ENCODE measurements at places on chromosomes 2 and 18.

- DNase-seq, result peak; percentile 74
Measured at GRCh38 chr2:144512891-144513351, 7.0 kb downstream of the ZEB2 start.

DNA sequence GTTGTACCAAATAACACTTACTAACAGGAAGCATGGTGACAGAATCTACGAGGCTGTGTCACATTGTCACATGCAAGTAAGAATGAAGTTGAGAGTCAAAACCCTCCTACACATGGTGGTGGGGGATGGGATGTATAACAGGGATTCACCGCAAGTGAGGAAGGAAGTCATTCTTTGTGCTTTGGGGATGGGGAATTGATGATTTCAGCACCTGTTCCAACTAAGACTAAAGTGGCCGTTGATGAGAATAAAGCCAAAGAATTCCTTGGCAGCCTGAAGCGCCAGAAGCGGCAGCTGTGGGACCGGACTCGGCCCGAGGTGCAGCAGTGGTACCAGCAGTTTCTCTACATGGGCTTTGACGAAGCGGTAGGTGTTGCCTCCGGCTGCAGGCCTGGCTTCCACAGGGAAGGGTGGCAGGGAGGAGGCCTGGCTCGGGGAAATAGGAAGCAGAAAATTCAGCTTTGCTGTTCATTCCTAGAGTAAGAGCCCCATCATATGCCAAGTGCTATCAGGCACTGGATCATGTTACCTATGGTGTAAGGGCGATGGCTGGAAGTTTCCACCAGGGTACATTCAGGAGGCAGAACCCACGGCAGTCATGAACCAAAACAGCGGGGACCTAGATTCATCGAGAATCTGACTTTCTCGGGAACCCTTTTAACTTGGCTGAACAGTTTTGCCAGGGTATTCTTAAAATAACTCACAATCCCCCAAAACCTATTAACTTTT is 120.3 kb downstream of the UXS1 start:
- no peak for DNase-seq

GRCh38 chr18:70107091-70107490 is 98.4 kb downstream of the RTTN start:
- DNase-seq, result peak; percentile 27

DNA sequence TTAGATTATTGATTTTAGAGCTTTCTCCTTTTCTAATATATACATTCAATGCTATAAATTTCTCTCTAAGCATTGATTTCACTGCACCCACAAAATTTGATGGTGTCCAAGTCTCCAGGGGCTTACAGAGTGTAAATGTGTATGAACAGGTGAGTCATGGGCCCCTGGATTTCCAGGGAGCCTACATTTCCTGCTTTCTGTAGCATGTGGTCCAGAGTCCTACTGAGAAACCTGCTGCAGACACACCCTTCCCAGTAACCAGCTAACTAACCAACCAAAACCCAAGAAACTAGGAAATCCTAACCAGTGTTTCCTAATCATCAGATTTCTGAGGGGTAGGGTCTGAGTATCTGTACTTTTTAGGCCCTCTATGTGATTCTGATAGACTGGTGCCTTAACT is 39.5 kb upstream of the TANC1 start:
- no peak for DNase-seq

DNA sequence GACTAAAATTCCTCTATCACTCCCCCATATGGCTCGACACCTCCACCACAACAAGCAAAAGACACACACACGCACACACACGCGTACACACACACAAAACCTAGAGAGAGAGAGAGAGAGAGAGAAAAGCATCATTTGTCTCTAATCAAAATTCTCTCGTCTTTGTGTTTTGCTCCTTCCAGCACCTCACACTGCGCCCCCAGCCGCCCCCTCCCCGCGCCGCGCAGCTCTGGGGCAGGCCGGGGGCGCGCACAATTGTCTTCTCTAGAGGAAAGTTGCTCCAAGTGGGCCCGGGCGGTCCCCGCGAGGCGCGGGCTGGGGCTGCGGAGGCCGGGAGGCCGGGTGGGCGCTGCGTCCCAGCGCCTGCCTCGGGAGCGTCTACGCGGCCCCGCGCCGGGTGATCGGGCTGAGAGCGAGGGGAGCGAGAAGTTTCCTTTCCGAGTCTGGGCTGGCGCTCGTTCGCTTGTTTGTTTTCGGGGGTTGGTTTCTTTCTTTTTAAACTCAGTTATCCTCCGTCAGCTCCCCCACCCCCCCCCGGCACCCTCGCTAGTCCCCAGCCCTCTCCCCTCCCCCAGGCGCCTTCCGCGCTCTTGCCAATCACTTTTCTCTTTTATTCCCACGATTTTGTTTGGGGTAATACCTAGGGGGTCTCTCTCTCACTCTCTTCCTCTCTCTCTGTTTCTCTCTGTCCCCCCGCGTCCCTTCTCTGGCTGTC is 4.1 kb downstream of the ZEB2 start:
- DNase-seq, result peak; percentile 59

DNA sequence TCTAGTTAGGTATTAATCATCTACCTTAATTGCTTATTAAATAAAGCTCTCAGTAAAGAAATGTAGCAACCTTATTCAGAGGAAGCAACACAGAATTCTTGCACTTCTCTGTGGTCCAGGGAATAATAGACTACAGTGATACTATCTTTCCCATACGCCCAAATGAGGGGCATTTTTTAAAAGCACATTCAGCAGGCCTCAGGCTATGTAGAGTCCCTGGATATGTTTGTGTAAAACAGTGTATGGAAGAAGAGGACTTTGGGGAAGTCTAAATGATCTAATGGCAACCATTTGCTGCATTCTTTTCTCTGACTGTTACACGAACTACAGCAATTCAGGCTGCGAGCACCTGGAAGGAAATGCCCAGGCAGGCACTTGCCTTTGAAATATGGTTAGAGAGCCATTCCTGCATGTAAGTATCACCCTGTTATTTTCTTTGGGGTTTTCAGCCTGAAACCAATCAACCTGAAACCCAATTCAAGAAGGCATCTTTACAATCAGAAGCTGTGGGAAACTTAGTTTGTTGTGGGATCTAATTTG is 1814.7 kb upstream of the CELF4 start:
- DNase-seq, result no peak

DNA sequence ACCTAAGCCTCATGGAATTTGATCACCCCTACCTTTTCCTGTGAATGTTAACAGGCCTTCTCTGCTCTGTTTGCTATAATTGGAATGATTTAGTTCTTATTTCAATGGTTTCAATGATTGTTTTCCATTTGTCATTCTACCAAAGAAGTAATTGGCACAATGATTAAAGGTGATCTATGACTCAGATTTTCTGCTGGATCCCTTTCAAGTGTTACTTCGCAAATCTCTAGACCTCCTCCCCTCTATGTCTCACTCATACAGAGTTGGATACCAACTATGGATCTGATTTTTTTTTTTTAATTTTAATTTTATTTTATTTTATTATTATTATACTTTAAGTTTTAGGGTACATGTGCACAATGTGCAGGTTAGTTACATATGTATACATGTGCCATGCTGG is 29.6 kb upstream of the FAM117B start:
- no peak for DNase-seq

DNA sequence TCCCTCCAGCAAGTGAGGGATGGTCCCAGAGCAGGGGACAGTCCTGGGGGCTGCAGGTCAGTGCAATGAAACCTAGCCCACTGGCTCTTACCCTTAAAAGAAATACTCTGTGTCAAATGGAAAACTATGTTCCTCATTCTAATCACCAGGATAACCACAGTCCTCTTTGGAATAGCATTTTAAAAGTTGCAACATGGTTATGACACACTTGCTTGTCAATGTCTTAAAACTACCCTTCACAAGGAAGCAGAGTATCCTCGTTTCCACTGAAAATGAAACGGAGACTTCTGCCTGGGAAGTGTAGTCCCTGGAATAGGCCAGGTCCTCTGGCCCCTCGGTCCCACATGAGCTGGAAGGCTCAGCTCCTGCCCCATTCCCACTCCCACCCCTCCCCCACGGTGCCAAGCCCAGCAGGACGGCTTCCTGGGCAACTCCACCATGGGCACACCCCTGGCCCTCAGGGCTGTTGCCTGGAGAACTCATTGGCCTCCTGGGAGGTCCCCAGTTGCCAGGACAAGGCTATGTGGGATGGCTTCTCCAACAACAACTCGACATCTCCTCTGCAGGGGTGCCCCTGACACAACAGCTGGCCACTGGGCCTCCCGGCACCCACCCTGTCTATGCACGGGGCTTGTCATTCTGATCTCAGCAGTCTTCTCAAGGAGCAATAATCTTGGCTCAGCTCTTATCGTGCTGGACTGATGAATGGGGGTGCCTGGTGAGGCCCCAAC is 38.3 kb upstream of the ST3GAL5 start:
- no peak for DNase-seq

DNA sequence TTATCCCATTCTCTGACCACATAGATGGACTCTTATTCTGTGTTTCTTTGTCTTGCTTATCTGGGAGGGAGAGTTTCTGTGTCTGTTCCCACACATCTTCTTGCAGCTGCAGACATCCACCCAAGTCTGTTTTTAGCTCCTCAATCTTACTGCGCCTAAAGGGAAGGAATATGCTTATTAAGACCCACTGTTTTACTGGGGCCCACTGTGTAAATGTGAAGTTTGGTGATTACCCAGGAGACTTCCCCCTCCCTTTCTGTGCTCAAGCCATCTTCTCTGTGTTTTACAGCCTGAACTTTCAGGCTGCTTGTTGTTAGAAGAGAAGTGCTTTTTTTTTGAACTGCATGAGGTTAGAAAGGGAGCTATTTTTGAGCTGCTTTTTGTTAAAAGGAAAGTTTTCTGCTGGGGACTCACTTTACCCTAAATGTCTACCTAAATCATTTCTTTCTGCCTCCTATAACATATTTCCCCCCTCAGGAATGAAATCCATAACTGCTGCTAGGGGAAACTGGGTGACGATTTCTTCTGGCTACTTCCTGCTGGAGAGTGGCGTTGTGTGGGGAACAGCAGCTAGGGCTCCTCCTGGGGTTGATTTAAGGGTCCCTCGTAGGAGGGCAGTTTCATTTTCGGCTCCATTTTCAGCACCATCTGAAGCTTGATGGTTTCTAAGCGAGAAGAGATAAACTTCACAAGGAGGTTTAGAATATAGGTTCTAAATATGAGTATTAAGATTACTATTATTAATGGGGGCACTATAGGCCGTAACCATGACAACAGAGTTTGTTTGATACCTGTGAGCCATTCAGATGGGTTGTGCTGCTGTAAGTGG is 39.5 kb upstream of the GMCL1 start:
- DNase-seq, result peak; percentile 47

GRCh38 chr2:47076586-47077441 is 78.3 kb downstream of the STPG4 start:
- no peak for DNase-seq
